ENCODE measurements at places on chromosomes 3 and 15.

- no peak for DNase-seq
Observed at GRCh38 chr15:64930778-64931371, 19.2 kb downstream of the ANKDD1A start.

DNA sequence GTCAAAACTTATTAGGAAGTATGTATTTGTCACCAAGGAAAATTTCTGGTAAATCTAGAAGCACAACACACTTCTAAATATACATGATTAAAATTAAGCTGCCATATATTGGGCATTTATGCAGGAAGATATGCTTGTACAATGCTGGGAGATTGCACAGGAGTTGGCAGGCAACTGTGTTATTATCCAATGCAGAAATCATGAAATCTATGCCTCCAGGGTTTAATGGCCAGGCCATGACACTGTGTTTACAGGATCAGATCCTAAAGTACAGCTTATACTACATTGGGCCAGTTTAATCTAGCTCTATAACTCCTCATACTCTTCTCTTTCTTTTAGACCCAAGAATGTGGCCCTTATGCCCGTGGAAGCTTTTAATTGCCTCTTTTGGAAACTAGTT is 391.4 kb upstream of the DPH6 start:
- no peak for DNase-seq

DNA sequence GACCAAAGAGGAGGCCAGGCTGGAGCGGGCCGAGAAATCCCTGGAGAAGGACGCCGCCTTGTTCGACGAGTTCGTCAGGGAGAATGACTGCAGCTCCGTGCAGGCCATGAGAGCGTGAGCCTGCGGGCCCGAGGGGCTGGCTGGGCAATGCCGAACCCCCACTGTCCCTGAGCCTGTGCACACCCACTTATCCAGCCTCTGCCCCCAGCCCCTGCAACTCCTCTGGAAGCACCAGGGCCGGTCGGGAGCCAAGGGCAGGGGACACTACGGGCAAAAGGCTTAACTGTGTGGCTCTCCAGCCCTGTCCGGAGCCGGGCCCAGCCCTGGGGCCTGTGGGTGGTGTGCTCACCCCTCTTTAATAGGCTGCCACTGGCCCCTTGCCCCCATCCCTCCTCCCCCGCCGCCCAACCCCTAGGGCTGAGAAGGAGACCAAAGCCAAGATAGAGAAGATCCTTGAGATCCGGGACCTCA is 24.0 kb downstream of the CFAP100 start:
- DNase-seq: no peak

DNA sequence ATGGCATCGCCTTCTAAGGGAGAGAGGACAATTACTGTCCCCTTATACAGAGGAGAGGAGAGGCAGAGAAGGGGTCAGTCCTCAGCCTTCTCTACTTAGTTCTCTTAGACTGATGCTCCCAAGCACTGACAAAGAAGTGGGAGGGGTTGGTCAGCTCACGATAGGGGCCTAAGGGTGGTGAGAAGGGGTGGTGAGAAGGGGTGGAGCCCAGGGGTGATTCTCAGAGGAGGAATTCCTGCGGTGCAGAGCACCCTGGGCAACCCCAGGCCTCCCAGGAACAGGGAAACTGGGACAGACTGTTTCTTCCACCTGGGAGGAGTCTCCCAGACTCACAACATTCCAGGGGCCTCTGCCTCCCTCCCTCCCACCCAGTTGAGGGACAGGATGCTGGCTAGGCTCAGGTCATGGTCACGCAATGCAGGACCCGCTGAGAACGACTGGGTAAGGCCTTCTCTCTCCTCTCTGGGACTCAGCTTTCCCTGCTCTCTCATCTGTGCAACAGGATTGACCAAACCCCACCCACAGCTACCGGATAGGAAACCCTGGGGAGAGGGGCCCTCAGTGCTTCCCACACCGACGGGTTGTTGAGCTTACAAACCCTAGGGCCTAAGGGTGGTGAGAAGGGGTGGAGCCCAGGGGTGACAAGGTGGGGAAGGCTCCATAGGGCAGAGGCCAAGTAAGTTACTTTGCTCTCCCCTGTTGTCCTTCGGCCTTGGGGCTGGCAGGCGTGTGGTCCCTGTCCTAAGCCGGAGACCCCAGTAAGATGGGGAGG is 1.5 kb downstream of the TPRA1 start:
- DNase-seq: no peak

GRCh38 chr3:127035677-127036076 is 52.8 kb downstream of the PLXNA1 start:
- DNase-seq: no peak

GRCh38 chr3:195075199-195075940 is 195.6 kb downstream of the XXYLT1 start:
- DNase-seq: no peak

GRCh38 chr15:36323615-36324014 is 255.8 kb upstream of the CDIN1 start:
- no peak for DNase-seq

DNA sequence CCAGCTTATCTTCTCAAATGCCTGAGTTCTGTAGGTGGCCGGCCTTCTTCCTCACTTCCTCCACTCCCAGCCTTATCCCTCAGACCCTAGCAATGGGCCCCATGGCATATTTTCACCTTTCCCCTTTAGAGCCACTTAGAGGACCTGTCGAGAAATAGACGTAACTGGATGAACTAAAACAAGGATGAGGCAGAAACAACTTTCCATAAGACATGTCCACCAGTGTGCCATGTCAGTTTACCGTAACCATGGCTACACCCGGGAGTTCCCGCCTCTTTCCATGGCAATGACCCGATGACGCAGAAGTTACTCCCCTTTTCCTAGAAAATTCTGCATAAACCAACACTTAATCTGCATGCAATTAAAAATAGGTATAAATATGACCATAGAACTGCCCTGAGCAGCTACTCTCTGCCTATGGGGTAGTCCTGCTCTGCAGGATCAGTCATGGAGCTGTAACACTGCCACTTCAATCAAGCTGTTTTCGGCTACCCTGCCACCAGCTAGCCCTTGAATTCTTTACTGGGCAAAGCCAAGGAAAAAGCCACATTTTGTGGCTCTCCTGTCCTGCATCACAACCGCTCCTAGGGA is 55.1 kb upstream of the ZBTB38 start:
- no peak for DNase-seq

- DNase-seq: no peak
Observed at GRCh38 chr3:161349529-161350312, 21.6 kb downstream of the SPTSSB start.

- DNase-seq: no peak
Observed at GRCh38 chr3:3552761-3553160, 246.5 kb upstream of the LRRN1 start.

GRCh38 chr15:88383354-88383753 is 83.8 kb downstream of the MRPL46 start:
- no peak for DNase-seq

GRCh38 chr3:14290631-14291385 is 111.6 kb upstream of the SLC6A6 start:
- DNase-seq: no peak

- DNase-seq: no peak
Observed at GRCh38 chr15:40137303-40138200, 23.3 kb upstream of the BUB1B start.

Measured in activated naive CD4-positive, alpha-beta T cell (primary cell).